SK-N-MC (cell line): ENCODE measurements at places on chromosomes 5 and 9.

GRCh38 chr5:67290655-67291054 is 94.1 kb upstream of the CD180 start:
- DNase-seq, result no peak

GRCh38 chr5:112915831-112916230 is 6.2 kb downstream of the REEP5 start:
- no peak for DNase-seq

DNA sequence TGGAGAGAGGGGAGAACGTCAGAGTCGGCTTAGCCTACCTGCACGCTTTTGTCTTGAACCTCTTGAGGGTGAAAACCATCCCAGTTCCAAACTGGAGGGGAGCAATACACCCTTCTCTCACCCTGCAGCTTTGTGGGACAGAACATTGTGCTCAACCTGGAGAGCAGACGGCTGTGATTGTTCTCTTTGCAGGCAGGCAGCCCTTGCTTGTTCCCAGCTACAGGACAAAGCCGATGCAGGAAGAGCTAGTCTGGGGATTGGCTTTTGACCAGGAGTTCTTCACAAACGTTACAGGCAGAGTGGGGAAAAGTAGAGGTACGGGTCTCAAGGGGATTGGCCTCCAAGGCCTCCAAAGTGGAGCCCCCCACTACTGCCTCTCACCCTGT is 33.9 kb upstream of the ARHGAP26 start:
- DNase-seq, result no peak

DNA sequence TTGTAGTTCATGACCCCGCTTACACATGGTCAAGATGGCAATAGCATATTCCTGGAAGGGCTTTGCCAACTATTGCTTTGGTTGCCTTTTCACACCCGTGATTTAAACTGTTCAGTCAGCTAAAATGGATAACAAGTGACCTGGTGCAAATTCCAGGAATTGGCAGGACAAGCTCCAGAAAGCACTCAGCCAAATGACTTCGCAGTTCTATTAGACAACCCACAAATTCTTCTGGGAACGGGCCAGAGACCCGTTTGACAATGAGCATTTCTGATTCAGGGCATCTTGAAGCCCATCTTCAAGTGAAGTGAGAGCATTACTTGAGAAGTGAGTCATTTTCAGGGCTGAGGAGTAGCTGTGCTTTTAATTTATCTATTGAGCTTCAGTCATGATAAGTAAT is 165.0 kb downstream of the DROSHA start:
- DNase-seq, result no peak

- no peak for DNase-seq
Measured at GRCh38 chr9:116555556-116556155, 131.4 kb upstream of the TRIM32 start.
